ENCODE measurements at places on chromosomes 6 and 20.

DNA sequence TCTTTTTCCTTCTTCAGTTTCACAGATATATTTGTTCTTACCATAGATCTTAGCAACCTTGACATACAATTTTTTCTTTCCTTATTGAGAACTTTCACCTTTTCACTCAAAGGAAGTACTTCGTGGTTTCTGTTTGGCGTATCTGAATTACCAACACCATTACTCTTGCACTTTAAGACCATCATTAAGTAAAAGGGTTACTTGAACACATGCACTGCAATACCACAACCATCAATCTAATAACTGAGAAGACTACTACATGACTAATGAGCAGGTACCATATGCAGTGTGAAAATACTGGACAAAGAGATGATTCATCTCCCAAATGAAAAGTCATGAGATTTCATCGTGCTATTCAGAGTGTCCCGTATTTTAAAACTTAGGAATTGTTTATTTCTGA is 21.7 kb upstream of the SENP6 start:
- no peak for DNase-seq

DNA sequence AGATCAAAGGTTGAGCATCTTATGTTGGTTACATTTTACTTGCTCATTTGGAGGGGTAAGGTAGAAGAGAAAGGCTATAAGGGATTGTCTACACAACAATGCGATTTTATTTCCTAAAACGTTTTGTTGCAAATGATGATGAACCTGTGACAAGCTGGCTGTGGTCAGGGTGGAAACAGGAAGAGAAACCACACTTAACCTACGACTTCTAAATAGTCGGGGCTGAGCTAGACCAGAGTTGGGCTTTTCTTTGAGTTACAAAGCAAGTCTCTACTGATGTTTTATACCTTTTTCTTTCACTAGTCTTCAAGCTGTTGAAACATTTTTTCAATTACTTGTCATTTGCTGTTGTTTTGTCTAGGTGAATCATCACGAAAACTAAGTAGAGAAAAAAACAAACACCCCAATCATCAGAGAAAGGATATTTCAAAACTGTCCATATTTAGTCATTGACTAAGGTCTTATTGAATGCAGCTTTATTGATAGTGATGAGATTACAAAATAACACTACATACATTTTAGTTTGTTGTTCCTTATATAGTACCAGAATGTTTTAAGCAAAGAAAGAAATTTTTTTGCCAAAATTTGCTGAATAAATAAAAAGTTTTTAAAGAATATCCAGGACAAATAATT is 18.0 kb downstream of the KLHL31 start:
- DNase-seq: no peak

DNA sequence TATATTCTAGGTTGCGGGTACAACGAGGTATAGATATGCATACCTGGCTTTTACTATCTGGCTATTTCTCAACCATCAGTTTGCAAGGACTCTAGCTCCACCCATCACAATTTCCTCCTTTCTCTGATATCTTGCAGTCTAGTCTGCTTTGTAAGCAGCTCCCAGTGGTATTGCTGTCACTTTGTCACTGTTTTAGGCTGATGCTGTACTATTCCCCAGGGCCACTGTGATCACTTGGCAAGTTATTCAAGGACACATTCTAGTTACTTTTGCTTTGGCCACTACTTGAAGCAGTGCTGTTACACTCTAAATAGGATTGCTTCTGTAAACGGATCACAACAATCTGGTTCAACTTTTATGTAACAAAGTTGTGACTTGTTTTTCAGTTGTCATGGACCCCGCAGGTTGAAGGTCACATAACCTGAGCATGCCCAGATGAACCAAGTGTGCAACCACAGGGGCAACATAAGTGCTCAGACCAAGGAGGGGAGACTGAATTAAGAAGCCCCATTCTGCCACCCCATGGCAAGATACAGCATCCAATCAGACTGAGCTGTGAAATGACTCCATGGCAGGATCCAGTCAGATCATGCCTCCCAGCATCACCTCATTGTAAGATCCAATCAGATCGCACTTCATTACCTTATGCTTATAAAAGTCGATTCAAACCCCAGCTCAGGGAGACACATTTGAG is 588.4 kb upstream of the CITED2 start:
- no peak for DNase-seq

GRCh38 chr6:153170511-153170910 is 39.4 kb upstream of the RGS17 start:
- DNase-seq: peak; percentile 17

DNA sequence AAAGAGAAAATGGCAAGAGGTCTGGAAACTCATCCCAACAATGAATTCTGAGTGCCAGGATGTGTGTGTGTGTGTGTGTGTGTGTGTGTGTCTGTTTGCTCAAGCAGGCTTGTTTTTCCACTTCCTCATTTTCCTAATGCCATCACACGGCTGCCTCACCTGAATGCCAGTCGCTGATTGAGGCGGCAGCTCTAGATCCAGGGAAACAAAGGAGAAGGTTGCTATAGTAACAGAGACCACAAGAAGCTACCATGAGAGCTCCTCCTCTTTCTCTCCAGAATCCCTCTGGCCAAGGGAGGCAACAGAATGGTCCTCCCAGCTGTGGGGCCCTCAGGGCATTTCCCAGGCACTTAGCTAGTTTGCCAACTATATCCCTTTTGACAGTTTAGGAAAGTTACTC is 241.1 kb upstream of the TSHZ2 start:
- no peak for DNase-seq

DNA sequence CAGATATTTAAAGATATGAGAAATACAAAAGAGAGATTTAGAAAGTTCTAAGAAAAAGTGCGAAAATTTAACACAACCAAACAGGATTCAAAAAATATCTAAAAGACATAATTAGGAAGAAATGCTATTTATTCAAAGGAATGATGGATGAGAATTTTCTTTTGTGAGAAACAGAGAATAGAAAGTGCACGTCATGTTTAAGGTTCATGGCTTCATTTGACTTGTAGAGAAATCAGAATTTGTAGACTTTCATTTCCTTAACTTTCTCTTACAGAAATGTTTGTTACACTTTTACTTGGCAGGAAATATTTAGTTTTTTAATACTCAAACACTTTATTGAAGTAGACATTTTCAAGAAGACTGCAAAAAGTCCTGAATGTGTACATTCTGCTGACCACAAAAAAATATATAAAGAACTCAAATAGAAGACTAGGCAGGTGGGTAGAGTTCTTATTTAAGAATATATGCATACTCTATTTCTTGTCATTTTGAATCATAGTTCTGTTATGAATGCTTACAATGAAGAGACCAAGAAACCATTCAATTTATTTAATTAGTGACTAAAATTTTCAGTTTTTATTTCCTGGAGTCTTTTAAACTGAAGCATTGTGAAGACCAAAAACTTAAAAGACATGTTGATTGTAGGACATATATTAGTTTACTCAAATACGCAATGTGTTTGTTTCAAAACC is 710.5 kb upstream of the HS3ST5 start:
- no peak for DNase-seq

GRCh38 chr6:76466286-76466685 is 393.8 kb upstream of the IMPG1 start:
- DNase-seq: no peak

DNA sequence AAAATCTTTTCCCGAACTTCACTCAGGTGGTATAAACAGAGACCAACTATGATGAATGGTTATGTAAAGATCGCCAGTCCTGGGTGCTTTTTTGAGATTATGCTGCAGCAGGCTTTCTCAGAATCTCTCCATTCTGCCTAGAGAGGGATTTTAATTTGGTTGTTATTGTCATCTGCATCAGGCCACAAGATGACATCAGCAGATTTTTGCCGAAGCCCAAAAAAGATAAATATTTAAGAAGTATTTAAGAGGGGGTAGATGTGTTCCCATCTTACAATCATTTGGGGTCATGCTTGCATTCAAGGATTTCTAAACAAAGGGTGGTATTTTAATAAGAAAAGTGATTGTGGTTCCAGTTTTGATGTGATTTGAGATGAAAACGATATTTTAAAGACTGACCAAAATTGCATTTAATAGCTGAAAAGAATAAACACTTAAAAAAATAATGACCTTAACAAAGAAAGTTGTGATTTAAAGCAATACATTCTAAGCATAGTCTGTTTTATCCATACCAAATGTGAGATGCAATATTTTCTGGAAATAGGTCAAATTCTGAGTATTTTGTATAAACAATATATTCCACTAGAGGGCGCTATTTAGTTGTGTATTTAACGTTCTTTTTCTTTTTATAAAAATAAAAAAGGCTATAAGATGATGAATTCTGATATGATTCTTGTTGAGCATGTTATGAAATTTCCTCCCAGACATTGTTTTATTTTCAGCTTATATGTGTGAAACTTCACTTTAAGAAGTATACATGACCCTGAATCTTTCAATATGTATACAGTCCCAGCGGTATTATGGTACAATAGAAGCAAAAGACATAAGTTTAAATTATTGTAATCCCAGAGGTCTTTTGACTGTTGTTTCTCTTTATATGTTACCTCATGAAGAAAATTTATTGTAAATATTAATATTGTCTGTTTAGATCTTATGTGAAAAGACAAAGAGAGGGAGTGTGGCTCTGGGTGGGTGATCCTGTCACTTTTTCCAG is 51.0 kb upstream of the ZFP64 start:
- peak; percentile 52 for DNase-seq

DNA sequence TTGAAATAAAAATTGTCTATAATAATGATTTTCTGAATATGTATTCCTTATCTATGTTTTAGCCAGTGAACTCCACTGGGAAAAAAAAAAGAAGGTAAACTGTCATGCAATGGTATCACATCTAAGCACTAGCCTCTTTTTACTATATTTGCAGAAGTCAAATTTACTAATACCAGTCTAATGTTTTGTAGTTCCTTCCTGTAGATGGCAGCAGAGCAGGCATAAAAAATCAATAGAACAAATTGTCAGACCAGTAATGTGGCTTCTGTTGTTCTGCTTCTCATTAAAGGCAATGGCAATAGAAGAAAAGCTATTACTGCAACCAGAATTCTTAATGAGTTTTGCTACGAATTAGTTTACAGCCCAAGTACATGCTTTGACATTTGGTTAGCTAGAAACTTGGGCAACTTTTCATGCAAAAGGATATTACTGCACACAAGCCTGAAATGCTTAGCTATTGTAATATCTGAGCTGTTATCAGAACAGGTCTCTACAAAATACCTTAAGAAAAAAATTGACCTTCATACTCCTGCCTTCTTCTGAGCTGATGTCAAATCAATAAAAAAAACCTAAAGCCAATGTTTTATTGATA is 476.9 kb downstream of the KHDRBS2 start:
- no peak for DNase-seq

DNA sequence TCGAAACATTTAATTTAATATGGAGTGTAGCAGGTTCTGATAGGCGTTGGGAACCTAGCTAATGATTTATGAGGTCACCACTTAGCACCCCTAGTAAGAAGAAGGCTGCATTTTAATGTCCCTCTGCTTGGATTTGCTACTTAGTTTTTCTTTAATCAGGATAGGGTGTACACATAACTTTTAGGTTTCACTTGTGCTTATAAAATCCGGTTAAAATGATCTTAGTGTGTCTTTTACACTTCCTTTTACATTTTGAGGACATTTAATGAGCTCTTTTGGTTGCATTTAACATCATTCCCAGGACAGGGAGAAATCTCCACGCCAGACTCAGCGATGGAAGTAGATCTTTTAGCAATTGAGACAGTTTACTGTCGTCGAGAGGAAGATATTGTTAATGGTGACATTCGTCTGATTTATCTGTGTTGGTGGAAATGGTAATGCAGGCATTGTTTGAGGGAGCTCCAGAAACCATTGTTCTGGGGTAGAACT is 5.6 kb downstream of the TFAP2A start:
- no peak for DNase-seq

- no peak for DNase-seq
Observed at GRCh38 chr20:53276143-53276542, 304.0 kb downstream of the TSHZ2 start.

DNA sequence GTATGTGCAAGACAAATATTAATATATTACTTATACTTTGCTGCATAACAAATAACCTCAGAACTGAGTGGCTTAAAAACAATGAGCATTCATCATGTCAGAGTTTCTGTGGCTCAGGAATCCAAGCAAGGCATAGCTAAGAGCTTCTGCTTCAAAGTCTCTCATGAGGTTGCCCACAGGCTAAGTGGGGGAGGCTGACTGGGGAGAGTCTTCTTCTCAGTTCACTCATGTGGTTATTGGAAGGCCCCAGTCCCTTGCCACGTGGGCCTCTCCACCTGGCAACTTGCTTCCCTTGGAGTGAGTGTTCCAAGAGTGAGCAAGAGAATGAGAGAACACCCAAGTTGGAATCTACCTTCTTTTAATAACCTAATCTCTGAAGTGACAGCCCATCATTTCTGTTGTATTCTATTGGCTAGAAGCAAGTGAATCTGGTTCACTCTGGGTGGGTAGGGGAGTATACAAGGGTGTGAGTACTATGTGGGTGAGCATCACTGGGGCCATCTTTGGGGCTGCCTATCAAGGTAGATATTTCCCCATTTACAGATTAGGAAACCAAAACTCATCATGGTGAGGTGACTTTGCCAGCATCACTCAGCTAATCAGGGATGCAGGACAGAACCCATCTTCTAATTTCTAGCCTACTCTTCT is 36.0 kb downstream of the DNAH8 start:
- DNase-seq: no peak

- DNase-seq: no peak
Observed at GRCh38 chr6:56851074-56851473, 103.8 kb upstream of the BEND6 start.

DNA sequence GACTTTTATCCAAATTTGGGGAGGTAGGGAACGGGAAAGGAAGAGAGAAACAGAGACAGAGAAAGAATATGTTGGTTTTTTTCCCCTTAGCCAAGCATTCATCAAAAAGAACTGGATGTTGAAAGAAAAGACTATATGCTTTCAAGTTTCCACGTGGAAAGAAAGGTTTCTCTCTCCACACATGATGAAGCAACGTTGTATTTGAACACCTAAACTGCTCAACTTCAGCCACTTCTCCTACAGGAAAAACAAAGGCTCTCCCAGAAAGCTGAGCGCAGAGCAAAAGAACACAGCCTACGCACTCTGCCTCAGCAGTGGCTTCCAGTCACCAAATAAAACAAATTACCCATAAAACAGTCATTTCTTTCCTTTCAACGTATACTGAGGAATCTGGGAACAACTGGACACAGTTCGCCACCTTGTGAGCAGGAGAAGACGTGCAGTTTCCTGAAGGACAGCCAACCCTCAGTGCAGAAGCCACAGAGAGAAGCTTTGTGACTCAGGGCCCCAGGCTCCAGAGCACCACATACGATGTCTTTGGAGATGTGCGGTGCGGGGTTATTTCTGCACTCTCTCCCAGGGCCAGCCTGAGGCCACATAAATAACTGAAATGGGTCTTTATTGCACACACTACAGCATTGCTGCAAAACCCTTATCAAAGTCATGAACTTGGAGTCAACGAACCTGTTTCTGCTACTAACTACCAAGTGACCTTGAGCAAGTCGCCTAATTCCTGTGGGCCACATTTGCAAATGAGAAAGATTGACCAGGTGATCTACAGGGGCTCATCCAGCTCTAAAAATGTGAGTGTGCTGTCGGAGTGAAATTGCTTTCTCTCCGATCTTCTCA is 10.1 kb downstream of the IL17F start:
- peak; percentile 63 for DNase-seq
